Muscle of leg (tissue), 16 donors: ENCODE measurements at places on chromosomes 1 and 21. TPM values are rescaled to one million over a fixed set of nuclear protein-coding genes. Genes with fewer than 3 reads are reported as not detected.

The TINAGL1 gene
- polyA plus RNA-seq: 24.8 TPM

DNA sequence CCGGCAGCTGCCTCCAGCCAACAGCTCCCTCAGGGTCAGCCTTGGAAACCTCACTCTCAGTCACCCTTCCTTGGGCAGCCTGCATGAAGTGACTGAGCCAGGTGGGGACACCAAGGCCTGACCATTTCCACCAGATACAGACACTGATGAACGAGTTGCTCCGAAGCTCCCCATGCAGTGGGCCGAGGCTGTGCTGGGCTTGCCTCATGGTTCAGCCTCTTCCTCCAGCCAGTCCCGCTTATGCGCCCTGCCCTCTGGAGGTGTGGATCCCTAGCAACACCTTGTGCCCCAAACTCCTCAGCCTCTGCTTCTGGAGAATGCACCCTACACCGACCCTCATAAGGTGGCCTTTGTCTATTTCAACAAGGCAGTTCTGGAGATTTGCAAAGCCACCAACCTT, 236.0 kb downstream of the RRAGC start:
- DNase-seq: no peak

The SYTL1 gene
- polyA plus RNA-seq: 1.2 TPM

The IFI16 gene
- 33.2 TPM for polyA plus RNA-seq

The AGO3 gene
- polyA plus RNA-seq: 12.3 TPM

DNA sequence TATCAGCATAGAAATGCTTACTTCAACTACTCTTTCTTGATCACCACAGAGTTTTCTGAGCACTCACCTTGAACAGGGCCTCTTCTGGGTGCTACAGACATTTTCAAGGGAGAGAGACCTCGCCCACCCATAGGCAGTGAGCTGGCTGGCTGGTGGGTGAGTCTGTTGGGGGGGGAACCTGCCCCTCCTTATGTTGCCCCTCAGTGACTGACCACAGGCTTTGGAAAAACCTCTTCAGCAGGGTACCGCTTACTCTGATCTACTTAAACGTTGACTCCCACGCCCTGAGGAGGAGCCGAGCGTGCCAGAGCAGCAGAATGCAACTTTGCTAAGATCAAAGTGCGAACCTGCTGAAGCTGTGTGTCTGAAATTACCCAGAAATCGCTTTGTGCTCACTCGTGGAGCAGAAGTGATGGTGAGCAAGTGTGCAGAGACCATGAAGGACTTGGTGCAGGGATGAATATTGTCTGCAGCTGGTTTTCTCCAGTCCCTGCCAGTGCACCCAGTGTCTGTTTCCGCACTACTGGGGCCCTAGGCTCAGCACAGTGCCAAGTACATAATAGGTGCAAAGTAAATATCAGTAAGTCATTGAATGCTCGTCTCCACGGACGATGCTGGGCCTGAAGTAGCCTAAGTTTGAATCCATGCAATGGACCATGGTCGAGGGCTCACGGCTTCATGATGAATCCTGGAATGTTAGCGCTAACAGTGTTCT, 158.7 kb upstream of the IRF2BP2 start:
- DNase-seq: no peak

The TNFRSF18 gene
- polyA plus RNA-seq: 7.4 TPM

DNA sequence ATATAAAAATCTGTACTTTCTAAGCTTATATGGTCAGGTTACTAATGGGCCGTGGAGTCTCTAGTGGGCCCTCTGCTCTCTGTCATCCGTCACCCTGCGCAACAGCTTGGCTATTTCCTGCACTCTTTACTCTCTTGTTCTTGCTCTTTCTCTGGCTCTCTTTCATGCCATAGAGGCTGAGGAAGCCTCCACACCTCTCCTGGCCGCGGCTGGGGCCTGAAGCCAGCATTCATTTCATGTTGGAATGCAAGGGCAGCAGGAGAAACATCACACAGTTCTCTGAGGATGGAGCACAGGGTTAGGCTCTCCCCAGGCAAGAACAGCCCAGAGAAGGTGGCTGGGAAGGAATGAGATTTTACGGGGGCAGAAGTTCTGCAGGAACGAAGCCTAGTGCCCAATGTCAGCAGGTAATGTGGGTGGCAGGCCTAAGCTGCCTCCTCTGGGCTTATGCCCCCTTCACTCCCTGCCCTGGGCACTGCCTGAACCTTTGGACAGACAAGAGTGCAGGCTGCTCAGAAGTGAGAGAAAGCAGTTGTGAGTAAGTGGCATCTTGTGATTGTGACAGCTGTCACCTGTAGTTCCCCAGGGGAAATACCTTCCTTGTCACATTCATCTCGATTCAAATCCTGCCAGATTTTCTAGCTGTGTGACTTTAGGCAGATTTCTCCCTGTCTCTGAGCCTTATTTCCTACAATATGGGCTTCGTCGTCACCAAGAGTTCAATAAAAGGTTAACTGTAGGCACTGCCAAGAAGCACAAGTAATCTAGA, 3.6 kb upstream of the FHAD1 start:
- DNase-seq: no peak

The TMEM82 gene
- polyA plus RNA-seq: not detected

DNA sequence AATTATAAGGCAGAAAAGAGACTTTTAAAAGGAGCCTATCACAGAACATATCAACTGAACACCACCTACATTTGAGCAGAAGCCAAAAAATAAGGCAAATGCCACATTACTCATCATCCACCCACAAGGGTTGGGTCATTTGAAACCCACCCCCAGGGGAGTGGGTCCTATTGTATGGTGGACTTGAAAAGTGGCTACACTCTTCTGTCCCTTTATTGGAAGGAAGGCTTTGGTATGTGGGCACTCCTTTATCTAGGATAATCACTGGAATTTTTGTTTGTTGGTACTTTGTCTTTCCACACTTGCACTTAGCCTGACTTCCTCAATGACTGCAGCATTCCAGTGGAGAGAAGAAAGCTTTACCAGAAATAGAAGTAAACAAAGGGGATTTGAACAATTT, 157.2 kb upstream of the COL11A1 start:
- no peak for DNase-seq

DNA sequence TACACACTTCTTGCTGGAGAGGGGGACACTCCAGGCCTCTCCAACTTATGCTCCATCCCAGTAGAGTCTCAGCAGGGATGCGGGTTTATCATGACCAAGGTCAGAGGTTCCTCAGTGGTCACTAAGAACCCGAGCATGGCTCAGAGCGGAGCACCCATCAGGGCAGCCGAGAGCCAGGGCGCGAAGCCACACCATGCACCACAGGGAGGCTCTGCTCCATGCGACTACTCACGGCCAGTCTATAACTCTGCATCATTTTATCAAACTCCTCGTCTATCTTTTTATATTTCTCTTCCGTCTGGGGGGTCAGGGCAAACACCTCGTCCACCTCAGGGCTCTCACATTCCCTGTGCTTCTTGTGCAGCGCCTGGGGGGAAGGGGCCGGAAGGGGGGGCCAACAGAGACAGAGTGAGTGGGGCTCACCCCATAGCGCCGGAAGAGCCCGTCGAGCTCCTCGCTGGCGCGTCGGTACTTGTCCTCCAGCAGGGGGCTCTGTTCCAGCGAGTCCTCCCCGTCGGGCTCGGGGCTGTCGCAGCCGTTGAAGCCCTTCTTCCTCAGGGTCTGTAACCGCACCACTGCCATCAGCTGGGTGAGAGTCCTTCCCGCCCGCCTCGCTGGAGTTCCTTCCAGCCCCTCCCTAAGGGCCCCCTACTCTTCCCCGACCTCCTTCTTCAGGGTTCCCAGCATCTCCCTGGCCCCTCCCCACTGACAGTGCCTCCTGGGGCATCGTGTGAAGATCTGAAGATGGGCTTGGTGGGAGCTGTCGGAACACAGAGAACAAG, 20.0 kb downstream of the MEF2D start:
- peak; percentile 65 for DNase-seq

DNA sequence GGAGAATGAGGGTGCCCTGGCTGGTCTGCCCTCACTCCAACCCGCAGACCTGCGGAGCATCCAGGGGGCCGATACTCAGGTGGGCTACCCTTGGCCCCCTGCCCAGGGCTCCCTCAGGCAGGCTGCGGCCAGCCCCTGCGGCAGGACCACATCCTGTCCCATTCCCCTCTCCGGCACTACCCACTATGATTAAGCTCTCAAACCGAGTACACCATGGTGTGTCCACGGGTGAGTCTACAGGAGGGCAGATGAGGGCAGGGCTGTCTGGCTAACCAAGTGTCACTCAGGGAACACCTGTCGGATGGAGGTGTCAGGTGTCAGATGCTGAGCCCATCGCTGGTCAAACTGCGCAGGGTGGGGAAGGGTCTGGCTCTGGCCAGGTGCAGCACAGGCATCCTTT, 47.2 kb downstream of the SLC66A1 start:
- DNase-seq: no peak

- DNase-seq: no peak
Observed at GRCh38 chr1:46449223-46450159, 40.1 kb upstream of the DMBX1 start.

- peak; percentile 17 for DNase-seq
Observed at GRCh38 chr1:85453640-85454194, 11.2 kb downstream of the DDAH1 start.

DNA sequence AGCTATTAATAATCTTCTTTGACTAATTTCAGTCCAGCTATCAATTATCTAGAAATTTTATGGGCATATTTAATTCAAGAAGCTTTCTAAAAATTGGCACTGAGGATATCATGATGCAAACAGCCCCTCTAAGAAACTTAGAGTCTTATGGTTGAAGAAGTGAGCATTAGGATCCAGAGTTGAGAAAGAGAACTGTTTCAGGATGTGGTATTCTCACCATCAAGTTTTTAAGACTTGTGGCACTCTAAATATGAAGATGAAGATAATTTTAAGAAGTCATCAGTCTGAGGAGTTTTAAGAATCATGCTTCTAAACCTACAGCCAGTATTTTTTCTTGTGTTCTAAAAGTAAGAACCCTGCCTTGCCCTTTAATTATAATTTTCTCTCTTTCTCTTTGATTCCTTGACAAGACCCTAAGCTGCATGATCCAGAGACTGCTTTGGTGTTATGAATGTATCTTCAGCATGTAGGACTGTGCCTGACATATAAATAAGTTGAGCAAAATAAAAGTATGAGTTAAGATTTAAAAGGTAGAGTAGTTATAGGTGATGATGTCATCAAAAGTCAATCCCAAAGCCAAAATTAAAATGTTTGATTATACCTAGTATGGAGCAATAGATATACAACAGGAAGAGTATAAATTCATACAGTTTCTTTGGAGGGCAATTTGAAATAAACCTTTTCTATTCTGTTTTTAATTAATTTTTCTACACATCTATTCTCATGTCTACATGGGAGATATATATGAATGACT, 39.1 kb downstream of the RPS6KC1 start:
- DNase-seq: no peak

GRCh38 chr1:37100310-37100709, 66.0 kb upstream of the GRIK3 start:
- no peak for DNase-seq

The DNASE2B gene
- not detected for polyA plus RNA-seq

The SLFNL1 gene
- 0.28 TPM for polyA plus RNA-seq

The ITLN2 gene
- polyA plus RNA-seq: not detected

GRCh38 chr1:43786960-43787359, 79.6 kb downstream of the ST3GAL3 start:
- DNase-seq: peak; percentile 91

GRCh38 chr1:204728045-204728444, 42.5 kb upstream of the LRRN2 start:
- no peak for DNase-seq

DNA sequence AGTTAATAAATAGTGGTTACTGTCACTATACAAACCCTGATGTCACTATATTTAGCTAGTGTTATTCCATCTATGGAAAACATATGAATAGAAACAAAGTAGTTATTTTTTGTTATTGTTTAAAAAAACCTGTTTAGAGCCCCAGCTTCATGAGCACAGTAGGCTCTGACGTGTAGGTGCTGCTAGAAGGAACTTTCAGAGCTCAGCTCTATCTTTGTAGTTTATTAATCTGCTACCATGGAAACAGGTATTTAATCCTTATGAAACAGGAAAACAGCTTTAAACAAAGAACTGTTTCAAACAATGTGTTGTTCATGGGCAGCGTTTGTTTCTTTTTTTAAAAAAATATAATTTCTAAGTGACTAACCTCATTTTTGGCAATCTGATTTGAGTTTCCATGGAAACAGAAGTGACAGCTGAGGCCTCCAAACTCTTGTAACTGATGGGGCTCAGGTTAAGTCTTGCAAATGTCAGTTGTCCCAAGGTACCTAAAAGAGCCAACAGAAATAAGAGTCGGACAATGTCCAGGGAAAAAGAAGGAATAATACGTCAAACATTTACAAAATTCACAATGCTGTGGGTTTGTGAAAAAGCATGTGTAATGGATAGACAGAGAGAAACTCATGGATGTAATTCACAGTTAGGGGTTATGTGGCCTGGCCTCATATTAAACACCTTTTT, 162.0 kb upstream of the C21orf91 start:
- peak; percentile 94 for DNase-seq
